ENCODE measurements at places on chromosomes 5 and 9. TPM values are rescaled to one million over a fixed set of nuclear protein-coding genes. Genes with fewer than 3 reads are reported as not detected.

GRCh38 chr9:88391921-88392320, 3.7 kb downstream of the SPIN1 start:
- no peak for DNase-seq

DNA sequence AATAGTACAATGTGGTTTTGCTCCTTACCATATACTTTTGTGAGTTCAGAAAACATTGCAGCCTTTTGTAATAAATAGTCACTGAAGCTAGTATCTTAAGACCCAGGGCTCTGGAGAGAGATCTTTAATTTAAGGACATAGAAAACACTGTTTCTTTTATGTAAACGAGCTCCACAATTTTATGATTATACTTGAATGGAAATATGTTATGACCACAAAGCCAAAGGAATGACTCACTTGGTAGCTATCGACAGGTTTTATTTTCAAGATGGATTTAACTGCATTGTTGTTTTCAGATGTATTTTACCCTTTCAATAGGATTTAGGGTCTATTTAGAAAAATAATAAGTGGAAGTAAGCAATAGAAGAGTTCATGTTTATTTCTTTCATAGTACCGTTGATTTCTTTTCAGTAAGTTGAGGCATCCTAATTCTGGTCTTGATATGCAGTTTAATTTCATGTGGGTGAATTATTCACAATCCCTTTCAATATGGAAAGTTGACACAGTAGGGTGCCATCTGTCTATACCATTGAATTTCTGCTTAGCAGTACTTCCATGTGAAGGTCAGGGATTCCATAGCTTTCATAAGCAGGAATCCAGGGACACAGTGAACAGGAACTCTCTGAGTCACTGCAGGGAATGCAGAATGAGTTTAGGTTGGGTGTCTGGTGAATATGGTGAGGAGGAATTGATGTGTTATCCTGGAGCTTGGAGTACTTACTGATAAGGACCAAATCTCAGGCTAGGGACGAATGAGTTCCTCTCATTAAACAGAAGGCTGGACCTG, 157.6 kb downstream of the CD180 start:
- no peak for DNase-seq

DNA sequence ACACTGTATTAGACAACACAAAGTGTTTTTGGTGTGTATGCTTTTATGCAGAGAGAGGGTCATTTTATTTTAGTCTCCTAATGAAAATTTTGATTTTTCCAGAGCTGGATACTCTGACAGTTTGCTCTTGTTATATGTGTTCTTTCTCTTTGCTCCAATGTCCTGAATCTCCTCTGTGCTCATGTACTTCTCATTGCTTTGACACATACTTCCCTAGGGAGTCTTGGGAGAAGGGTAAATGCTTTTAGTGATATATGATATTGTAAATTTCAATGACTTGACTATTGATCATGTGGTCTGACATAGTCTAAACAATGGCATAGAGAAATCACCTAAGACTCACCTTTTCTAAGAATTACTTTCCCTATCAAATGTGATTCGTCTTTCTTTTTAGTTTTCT, 972.6 kb upstream of the EDIL3 start:
- DNase-seq: no peak

DNA sequence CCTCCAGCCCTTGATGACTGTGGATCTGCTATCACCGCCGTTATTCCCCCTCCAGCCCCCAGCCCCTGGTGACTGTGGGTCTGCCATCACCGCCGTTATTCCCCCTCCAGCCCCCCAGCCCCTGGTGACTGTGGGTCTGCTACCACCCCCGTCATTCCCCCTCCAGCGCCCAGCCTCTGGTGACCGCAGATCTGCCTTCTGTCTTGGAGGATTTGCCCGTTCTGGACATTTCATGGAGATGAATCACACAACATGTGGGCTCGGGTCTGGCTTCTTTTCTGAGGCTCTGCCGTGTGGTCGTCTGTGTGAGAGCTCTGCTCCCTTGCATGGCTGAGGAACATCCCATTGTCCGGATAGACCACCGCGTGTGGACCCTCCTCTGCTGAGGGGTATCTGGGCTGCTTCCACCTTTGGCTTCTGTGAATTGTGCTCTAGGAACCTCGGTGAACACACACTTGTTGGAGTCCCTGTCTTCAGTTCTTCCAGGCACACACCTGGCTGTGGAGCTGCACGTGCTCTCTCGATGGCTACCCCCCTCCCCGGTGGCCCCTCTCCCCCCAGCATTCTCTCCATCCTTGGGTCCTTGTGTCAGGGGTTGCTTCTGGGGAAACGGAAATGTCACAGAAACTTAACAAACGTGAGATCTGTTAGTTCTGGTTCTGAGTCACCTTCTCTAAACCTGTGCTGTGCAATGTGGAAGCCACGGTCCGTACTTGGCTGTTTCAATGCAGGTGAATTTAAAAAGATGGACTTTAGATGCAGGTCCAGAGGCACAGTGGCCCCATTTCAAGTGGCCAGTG, 105.3 kb upstream of the COL5A1 start:
- no peak for DNase-seq

GRCh38 chr5:102624405-102624804, 125.6 kb upstream of the SLCO6A1 start:
- DNase-seq: no peak

Gene GPRIN1
- total RNA-seq: 1.5 TPM

Gene ZNF169
- 6.0 TPM for total RNA-seq

Data from lower leg skin (tissue), 4 donors.